Stomach (tissue), 19 donors: ENCODE measurements at places on chromosomes 1 and 21. TPM values are rescaled to one million over a fixed set of nuclear protein-coding genes. Genes with fewer than 3 reads are reported as not detected.

DNA sequence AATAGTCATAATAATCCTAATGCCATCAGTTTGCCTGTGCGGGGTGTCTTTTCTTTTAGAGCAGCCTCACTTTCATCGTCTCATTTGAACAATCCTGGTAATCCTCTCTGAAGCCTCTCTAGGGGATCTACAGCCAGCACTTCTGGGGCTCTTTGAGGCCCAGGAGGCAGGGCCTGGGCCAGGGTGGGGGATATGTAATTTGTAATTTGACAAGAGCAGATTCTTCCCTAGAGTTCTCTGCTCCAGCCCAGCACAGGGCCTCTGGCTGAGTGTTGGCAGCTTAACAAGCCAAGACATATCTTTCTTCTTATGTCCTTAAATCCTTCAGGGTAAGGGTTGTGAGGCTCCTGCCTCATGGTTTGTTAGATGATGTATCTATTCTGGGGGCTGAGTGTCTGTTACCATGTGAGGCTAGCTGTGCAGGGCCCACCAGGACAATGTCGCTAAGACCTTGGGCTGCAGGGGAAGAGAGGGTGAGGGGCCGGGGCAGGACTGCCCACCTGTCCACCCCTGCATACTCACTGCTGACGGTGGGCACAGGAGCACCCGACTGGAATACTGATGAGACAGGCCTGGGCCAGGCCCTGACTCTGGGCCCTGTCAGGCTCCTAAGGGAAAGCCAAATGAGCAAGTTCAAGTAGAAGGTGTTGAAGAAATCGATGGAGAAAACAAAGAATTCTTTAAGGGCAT lies 45.3 kb upstream of the PARP1 start:
- no peaks in the 10 kb centered on the region for H3K27me3 ChIP-seq
- H3K36me3 ChIP-seq = no peaks in the 10 kb centered on the region
- H3K27ac ChIP-seq = no peak overlapping the region
- no peaks in the 10 kb centered on the region for H3K4me1 ChIP-seq
- peak; percentile 34 for DNase-seq

DNA sequence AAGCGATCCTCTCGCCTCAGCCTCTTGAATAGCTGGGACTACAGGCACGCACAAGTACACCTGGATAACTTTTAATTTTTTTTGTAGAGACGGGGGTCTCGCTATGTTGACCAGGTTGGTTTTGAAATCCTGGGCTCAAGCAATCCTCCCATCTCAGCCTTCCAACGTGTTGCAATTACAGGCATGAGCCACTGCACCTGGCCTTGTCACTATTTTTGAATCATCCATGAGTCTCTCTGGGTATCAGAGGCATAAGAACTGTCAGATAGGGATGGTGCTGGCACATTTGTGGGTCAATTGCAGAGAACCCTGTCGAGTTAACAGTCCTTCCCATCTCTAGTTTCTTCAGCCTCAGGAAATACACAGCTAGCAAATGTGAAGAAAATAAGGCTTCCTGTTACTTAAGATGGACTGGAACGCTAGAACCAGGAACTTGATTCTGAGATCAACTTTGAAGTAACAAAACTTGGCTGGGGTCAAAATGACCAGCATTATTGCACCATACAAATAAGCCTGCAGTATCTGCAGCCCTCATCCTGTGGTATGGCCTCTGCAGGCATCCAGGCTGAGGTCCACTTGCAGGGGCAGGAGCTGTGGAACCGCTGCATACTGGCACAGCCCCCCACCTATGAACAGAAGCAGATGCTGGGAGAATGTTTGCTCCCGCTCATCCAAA lies 124.3 kb upstream of the GADD45A start:
- DNase-seq = no peak
- H3K4me3 ChIP-seq = no peak overlapping the region
- H3K36me3 ChIP-seq = no peaks in the 10 kb centered on the region
- peaks cover 45% of the 10 kb centered on the region for H3K4me1 ChIP-seq
- H3K27ac ChIP-seq = no peak overlapping the region
- H3K27me3 ChIP-seq = no peaks in the 10 kb centered on the region

DNA sequence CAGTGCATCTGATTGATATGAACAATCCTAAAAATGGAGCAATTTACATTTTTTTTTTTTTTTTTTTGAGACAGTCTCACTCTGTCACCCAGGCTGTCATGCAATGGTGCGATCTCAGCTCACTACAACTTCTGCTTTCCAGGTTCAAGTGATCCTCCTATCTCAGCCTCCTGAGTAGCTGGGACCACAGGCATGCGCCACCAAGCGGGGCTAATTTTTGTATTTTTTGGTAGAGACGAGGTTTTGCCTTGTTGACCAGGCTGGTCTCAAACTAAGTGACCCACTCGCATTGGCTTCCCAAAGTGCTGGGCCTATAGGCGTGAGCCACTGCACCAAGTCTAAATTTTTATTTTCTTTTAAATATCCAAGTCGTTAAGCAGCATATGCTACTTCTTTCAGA lies 109.0 kb downstream of the FAF1 start:
- H3K27ac ChIP-seq = no peak overlapping the region
- H3K36me3 ChIP-seq = no peaks in the 10 kb centered on the region
- peaks cover 16% of the 10 kb centered on the region for H3K4me1 ChIP-seq

DNA sequence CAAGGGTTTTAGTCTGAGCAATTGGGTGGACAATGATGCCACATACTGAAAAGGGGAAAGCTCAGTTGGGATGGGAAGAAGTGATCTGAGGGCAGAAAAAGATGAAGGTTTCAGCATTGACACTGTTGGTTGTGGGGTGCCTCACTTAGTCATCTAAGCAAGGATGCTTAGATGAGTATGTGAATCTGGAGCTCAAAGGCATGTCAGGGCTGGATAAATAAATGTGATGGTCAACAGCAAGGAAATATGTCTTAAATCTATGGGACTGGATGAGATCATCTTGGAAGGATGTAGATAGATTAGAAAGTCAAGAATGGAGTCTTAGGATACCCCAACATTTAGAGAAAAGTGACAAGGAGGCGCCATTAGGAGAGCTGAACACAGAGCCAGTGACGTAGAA lies 114.6 kb downstream of the ZBTB18 start:
- no peak for DNase-seq
- no peaks in the 10 kb centered on the region for H3K27me3 ChIP-seq
- no peak overlapping the region for H3K27ac ChIP-seq
- no peaks in the 10 kb centered on the region for H3K36me3 ChIP-seq

CACNA1E gene
- total RNA-seq = under 0.01 TPM

TAS1R1 gene
- total RNA-seq = not detected

- no peaks in the 10 kb centered on the region for H3K27me3 ChIP-seq
- no peaks in the 10 kb centered on the region for H3K4me1 ChIP-seq
- H3K27ac ChIP-seq = no peak overlapping the region
Observed at GRCh38 chr1:232300466-232300865, 329.5 kb downstream of the SIPA1L2 start.

LIN28A gene
- not detected for total RNA-seq

- H3K27me3 ChIP-seq = no peaks in the 10 kb centered on the region
- peaks cover 36% of the 10 kb centered on the region for H3K4me1 ChIP-seq
- no peak for DNase-seq
- peak overlapping the region; percentile 66 for H3K27ac ChIP-seq
- peak overlapping the region; percentile 3 for H3K4me3 ChIP-seq
Observed at GRCh38 chr21:41208376-41208763, 40.4 kb downstream of the BACE2 start.

SLC35F3 gene
- 0.43 TPM for total RNA-seq

NECTIN4 gene
- total RNA-seq = 20.3 TPM

- no peaks in the 10 kb centered on the region for H3K36me3 ChIP-seq
- peaks cover 19% of the 10 kb centered on the region for H3K4me1 ChIP-seq
Observed at GRCh38 chr1:64052777-64053176, 150.6 kb upstream of the UBE2U start.

CFHR2 gene
- total RNA-seq = not detected

TRABD2B gene
- 1.3 TPM for total RNA-seq

DISP3 gene
- not detected for total RNA-seq

GRCh38 chr1:186272486-186272885 lies 102.6 kb downstream of the TPR start:
- H3K27ac ChIP-seq = no peak overlapping the region
- H3K4me1 ChIP-seq = no peaks in the 10 kb centered on the region
- H3K36me3 ChIP-seq = no peaks in the 10 kb centered on the region
- no peak for DNase-seq

LY9 gene
- not detected for total RNA-seq

DNA sequence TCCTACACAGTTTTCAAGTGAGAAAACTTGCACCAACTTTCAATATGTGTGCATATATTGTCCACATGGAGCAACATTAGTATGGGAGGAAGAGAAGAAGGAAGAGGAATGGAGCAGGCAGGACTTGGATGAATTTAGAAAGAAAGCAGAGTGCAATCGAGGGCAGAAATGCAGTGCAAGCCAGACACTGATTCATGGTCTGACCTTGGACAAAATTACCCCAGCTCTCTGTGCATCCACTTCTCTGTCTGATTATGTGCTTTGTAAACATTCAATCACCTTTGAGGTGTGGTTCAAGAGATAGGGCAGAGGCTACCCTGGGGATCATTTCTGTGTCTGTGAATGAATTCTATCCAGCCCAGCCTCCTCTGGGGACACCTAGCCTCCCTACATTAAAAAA lies 265.2 kb downstream of the TNR start:
- H3K27me3 ChIP-seq = peaks cover 15% of the 10 kb centered on the region
- H3K36me3 ChIP-seq = no peaks in the 10 kb centered on the region
- H3K27ac ChIP-seq = no peak overlapping the region
- no peak overlapping the region for H3K4me3 ChIP-seq
- DNase-seq = no peak

CA14 gene
- total RNA-seq = 1.0 TPM

DNA sequence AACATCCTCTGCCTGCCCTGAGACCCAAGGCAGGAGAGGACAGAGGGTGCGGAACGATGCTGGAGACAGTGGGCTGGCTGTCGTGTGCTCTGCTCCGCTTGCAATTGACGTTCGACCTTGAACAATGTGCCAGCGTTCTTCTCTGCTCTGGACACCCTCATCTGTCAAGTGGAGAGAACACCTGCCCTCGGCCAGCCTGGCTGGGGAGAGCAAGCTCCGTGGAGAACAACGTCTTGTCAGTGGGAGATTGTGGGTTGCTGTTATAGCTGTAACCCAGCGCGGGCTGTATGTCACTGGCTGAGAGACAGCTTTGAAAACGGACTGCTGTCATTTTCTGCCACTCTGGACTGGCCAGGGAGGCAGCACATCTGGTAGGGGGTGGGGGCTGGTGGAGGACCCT lies 14.7 kb downstream of the KIAA1614 start:
- H3K4me3 ChIP-seq = no peak overlapping the region
- DNase-seq = peak; percentile 50
- H3K36me3 ChIP-seq = peaks cover 18% of the 10 kb centered on the region
- H3K27me3 ChIP-seq = no peaks in the 10 kb centered on the region
- peaks cover 52% of the 10 kb centered on the region for H3K4me1 ChIP-seq

- no peaks in the 10 kb centered on the region for H3K36me3 ChIP-seq
- no peak overlapping the region for H3K27ac ChIP-seq
- DNase-seq = peak; percentile 66
- no peak overlapping the region for H3K4me3 ChIP-seq
- H3K27me3 ChIP-seq = no peaks in the 10 kb centered on the region
Observed at GRCh38 chr21:45326169-45326851, 38.6 kb upstream of the POFUT2 start.

BNIPL gene
- not detected for total RNA-seq

GRCh38 chr1:109821221-109821669 lies 57.5 kb upstream of the EPS8L3 start:
- H3K36me3 ChIP-seq = no peaks in the 10 kb centered on the region
- no peak overlapping the region for H3K27ac ChIP-seq
- no peak for DNase-seq
- no peak overlapping the region for H3K4me3 ChIP-seq

- no peak for DNase-seq
- H3K36me3 ChIP-seq = peaks cover 79% of the 10 kb centered on the region
- peaks cover 7% of the 10 kb centered on the region for H3K4me1 ChIP-seq
- H3K27ac ChIP-seq = no peak overlapping the region
- H3K4me3 ChIP-seq = no peak overlapping the region
Observed at GRCh38 chr21:45283035-45283610, 4.6 kb downstream of the POFUT2 start.

DNA sequence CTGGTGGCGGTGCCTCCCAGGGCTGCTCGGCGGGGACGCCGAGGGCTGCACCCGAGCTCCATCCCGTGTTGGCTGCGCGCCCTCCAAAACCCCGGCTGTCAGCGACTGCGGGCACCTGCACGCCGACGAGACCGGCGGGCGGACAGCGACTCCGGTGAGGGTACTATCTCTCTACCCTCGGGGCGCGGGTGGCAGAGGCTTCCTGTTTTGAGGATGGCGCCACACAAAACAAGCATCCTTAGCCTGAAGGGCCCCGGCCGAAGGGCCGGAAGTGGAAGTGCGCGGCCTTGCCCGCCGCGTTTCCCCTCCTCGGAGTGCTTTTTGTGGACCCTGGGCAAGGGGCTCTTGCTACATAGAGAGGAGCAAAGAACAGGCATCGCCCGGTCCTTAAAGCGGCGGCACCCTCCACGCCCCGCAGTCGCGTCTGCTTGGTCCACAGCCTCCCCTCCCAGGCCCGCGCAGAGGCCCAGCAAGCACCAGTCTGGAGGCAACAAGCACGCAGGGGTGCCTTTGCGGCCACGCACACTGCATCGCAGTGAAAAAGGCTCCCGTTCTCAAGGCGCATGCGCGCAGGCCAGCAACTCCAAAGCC lies 561 bp upstream of the COQ8A start:
- no peaks in the 10 kb centered on the region for H3K36me3 ChIP-seq
- peak overlapping the region; percentile 97 for H3K27ac ChIP-seq
- no peaks in the 10 kb centered on the region for H3K27me3 ChIP-seq
- H3K4me1 ChIP-seq = peaks cover 55% of the 10 kb centered on the region

DNA sequence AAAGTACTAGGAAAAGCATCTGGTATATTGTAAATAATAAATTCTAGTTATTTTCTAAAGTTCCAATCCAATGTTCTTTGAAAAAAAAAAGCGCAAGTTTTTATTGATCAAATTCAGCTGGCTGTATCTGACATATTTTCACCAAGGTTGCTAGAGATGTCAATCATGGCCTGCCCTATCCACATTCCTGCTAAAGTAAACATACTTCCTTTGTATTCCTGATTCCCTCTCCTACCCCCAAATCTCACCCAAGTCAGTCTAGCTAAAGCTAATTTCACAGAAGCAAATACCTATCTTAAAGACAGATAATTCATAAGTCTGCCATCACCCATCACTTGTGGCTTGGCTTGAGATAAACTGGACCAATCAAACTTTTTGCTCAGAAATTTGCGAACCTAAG lies 21.3 kb downstream of the ANKRD13C start:
- H3K27me3 ChIP-seq = no peaks in the 10 kb centered on the region
- no peak overlapping the region for H3K27ac ChIP-seq
- peaks cover 25% of the 10 kb centered on the region for H3K36me3 ChIP-seq
- H3K4me1 ChIP-seq = no peaks in the 10 kb centered on the region

ST6GALNAC5 gene
- total RNA-seq = 22.0 TPM

- H3K4me1 ChIP-seq = peaks cover 47% of the 10 kb centered on the region
- H3K4me3 ChIP-seq = peak overlapping the region; percentile 55
- peak overlapping the region; percentile 49 for H3K27ac ChIP-seq
- peaks cover 34% of the 10 kb centered on the region for H3K27me3 ChIP-seq
Observed at GRCh38 chr1:26160527-26161414, 1.9 kb downstream of the FAM110D start.

DNA sequence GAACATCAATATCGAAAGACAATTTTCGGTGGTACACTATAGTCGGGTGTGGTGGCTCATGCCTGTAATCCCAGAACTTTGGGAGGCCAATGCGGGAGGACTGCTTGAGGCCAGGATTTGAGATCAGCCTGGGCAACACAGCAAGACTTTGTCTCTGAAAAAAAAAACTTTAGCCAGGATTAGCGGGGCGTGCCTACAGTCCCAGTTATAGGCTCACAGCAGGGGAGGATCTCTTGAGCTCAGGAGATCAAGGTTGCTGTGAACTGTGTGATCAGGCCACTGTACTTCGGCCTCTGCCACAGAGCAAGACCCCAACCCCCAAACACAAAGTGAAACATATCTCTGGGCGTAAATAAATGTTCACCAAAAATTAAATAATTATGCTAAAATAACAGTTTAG lies 1.6 kb downstream of the TADA1 start:
- no peaks in the 10 kb centered on the region for H3K36me3 ChIP-seq
- peaks cover 38% of the 10 kb centered on the region for H3K4me1 ChIP-seq
- no peaks in the 10 kb centered on the region for H3K27me3 ChIP-seq
- H3K4me3 ChIP-seq = no peak overlapping the region
